ENCODE measurements at places on chromosomes 13 and 19.

GRCh38 chr19:46192992-46193650 is 36.4 kb upstream of the IGFL1 start:
- DNase-seq: no peak

GRCh38 chr13:48485432-48485831 is 47.4 kb downstream of the RCBTB2 start:
- DNase-seq: no peak

GRCh38 chr13:100460266-100460665 is 128.3 kb downstream of the GGACT start:
- DNase-seq: no peak

DNA sequence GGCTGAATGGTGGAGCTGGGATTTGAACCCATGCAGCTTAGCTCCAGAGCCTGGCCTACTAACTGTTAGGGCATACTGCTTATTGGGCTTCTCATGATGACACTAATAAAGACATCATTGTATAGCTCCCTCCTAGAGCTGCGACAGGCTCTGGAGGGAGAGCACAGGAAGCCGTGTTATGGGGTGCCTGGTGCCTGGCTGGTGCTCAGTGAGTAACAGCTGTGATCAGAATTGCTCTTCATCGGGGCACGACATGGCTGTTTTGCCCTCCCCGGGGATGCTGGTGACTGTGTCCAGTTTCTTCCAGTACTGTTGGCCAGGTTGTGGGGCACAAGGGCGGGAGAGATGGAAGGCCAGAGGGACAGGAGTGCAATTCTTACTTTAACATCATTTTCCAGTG is 5.1 kb downstream of the LYPD5 start:
- no peak for DNase-seq

GRCh38 chr19:48746738-48747575 is at the start of gene IZUMO1:
Gene IZUMO1 (minus strand): TSS chr19:48746909. CDS start chr19:48745859, 1,050 bp downstream.
- no peak for DNase-seq

DNA sequence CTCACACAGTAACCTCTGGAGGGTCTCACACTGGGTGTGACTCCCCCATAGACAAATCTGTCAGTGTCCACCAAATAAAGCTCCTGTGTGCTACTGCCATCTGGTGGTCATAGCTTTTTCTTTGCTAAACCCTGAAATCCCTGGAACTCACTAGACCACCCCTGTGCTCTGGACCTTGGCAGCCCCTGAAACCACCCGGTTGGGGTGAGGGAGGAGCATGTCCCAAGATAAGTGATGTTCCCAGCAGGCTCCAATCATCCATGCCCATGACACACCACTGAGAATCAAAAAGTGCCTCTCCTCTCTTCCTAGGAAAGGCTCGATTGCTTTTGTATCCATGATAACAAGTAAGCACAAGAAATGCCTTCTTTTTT is 6.5 kb upstream of the HSD17B14 start:
- peak; percentile 26 for DNase-seq

DNA sequence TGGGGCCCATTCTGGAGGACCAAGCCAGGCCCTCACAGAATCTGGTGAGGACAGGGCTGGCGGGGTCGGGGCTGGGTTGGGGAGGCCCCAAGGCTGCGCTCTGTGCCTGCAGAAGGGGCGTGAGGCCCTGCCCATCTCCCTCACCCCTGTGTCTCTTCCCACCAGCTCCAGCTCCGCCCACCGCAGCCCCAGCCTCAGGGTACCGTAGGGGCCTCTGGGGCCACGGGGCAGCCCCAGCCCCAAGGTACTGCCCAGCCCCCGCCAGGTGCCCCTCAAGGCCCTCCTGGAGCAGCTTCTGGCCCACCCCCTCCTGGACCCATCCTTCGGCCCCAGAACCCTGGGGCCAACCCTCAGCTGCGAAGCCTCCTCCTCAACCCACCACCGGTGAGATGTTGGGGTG is 15.4 kb upstream of the PTOV1 start:
- no peak for DNase-seq

DNA sequence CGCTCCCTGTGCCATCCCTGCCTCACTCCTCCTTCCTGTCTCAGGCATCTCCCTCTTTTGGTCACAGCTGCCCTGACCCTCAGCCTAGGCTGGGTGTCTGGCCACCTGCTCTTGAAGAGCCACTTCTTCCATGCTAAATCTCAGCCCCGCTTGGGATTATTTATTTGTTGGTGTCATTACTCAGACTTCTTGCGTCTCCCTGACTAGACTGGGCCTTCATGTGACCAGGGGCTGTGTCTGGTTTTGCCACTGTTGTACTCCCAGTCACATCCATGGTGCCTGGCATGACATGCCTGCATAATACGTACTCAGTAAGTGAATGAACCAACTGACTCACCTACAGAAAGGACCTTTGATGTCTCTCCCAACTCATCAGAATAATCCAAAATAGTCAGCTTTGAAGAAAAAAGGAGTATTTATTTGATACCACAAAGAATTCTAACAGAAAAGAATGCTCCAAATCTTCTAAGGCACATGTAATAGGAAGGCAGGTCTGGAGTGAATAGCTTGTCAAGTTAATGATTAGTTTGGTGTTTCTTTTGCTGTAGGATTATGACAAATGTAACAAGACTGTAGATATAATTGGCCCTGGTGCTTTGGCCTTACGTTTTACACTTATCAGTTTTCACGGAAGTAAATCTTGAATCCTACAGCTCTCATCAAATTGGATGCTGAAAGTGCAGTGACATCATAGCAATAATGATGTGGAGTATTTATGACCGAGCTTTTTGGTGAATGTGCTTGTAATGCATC is 84.0 kb downstream of the ALOX5AP start:
- DNase-seq: no peak
